Left colon (tissue), 2 donors: ENCODE measurements at places on chromosomes 6 and 20.

DNA sequence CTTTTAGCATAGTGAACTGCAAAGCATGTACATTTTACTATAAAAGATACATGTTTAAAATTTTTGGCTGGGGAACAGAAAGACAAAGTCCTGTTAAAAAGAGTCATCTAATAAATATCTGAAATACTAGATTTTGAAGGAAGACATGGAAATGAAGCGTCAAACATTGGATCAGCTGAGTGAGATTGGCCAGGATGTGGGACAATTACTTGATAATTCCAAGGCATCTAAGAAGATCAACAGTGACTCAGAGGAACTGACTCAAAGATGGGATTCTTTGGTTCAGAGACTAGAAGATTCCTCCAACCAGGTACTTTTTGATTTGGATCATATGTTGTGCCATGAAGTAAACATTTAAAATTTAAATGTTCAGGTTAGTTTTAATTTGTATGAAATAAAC lies 162.3 kb downstream of the UTRN start:
- no peak for DNase-seq

DNA sequence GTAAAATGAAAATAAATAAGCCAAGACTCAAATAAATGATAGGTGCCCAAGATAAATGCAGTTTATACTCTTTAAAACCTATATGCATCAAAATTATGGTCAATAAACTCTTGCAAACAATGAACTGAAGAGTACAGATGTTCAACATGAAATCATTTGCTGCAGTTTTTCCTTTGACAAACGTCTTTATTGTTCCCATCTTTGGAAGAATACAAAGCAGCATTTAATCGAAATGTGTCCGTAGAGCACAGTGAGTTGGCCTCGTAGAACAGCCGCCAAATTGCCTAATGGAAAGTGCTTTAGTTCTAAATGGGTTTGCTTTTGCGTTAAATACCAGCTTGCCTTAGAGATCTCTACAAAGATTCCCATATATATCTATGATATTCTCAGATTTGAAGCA lies 447.4 kb downstream of the PKHD1 start:
- DNase-seq = no peak

GRCh38 chr20:60024245-60024644 lies 66.0 kb downstream of the CDH26 start:
- DNase-seq = no peak

GRCh38 chr6:36766399-36766945 lies 68.8 kb downstream of the RAB44 start:
- DNase-seq = no peak

GRCh38 chr6:150534553-150534952 lies 65.1 kb upstream of the PLEKHG1 start:
- DNase-seq = no peak

GRCh38 chr6:28974505-28974904 lies 30.6 kb downstream of the ZNF311 start:
- DNase-seq = no peak

DNA sequence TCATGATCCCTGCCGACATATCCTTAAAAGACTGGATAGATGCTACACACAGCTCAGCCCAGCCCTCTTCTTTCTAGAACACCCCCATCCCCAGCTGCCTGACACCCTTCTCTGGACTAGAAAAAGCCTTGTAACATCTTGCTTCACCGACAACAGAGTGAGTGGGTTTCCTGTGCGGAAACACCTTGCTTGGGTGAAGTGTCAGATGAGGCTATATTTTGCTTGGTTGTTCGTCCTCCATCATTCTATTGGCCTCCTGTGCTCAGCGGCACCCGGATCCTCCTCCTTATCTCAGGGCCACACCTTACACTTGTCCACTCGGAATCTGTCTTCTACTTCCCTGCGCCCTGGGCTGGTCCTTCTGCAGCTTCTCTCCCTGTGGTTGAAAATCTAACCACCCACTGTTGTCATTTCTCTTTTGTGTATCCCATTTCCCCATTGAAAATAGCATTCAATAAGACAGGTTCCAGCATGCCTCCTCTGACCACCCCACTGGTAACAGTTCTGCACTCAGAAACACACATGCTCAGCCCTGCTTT lies 101.3 kb upstream of the MLN start:
- no peak for DNase-seq

DNA sequence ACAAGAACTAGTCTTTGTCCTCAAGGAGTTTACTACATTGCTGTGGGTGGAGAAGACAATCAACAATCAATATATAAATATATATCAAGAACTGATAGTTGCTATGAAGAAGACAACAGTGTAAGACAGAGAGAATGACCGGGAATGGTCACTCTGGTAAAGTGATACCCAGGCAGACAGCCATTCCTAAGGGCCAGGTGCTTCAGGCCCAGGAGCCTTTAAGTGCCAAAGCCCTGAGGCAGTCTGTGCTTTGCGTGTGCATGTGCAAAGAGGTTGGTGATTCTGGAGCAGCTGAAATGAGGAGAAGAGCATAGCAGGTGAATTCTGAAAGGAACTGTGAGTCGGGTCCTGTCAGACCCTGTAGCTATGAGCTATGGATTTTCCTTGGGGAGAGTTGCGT lies 154.2 kb downstream of the DOK5 start:
- DNase-seq = no peak

DNA sequence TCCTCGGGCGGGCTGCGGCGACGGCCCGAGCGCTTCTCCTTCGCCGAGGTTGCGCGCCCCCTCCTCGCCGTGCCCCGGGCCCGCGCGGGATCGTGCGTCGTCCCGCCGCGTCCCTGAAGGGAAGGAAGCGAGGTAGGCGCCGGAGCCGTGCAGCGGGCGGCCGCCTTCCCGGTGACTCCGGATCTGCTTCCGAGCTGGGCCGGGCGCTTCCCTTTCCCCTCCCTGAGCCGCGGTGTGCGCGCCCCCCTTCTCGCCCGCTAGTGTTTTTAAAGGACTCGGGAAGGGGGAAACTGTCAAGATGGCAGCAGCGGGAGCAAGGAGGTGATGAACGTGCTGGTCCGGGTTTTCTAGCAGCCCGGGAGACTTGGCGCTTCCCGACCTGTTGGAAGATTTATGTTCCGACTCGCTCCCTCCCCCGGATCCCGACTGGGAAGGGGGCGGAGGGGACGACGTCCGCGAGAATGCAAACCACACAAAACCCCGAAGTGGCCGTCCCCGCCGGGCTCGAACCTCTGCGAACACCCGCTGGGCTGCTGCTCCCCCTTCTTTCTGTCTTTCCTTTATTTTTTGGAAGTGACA lies 744 bp upstream of the FOXO3 start:
- peak; percentile 71 for DNase-seq

- DNase-seq = no peak
Observed at GRCh38 chr6:44621846-44622245, 234.3 kb downstream of the CDC5L start.

- DNase-seq = no peak
Observed at GRCh38 chr20:35888657-35889056, 65.6 kb downstream of the SCAND1 start.

GRCh38 chr6:113010196-113010989 lies 663.3 kb downstream of the RFPL4B start:
- no peak for DNase-seq
